ENCODE measurements at places on chromosomes 12 and 14.

- no peak for DNase-seq
These were observed 26.3 kb downstream of the SLC15A4 start for GRCh38 chr12:128797119-128798118.

DNA sequence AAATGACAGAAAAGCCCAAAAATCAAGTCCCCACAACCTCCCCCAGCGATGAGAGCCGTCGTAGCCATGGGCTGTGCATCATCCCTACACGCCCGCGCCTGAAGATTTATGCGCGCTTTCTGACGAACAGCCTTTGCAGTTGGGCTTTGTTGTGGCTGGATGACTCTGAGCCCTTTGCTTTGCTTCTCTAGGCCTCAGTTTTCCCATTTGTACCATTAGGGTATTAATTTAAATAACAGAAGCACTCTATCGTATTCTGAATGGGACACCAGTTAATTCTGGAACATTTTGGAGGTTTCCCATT lies 24.2 kb downstream of the SFSWAP start:
- no peak for DNase-seq

DNA sequence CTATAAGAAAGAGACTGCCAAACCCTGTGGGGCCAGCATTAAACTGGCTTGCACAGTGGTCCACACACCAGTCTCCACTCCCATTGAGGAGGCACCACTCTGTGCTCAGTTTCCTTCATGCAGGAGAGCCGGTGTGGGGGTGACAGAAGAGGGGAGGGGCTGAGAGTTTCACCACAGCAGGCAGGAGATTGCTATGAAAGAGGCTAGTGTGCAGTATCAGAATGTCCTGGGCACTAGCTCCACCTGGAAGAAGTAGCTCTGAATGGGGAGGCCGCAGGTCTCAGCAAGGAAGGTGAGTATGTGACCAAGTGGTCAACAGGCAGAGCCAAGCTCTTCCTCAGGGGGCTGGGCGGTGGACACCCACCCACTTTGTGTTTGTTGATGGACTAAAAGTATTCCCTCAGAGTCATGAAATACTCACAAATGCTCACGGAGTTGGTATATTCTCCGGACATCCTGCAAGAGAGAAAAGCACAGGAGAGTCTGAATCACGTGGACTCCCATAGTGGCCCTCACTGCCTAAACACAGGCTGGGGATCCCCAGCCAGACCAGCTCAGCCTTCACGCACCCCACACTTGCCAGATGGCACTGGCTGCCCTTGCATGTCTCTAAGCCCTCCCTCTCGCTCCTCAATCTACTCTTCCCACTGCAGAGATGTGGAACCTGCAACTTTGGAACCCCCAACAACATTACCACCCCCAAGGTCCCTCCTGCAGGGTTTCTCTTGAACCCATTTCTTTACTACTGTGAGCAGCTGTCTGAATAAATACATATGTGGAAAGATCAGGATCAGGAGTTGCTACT lies 7.8 kb upstream of the KRT72 start:
- DNase-seq = no peak

DNA sequence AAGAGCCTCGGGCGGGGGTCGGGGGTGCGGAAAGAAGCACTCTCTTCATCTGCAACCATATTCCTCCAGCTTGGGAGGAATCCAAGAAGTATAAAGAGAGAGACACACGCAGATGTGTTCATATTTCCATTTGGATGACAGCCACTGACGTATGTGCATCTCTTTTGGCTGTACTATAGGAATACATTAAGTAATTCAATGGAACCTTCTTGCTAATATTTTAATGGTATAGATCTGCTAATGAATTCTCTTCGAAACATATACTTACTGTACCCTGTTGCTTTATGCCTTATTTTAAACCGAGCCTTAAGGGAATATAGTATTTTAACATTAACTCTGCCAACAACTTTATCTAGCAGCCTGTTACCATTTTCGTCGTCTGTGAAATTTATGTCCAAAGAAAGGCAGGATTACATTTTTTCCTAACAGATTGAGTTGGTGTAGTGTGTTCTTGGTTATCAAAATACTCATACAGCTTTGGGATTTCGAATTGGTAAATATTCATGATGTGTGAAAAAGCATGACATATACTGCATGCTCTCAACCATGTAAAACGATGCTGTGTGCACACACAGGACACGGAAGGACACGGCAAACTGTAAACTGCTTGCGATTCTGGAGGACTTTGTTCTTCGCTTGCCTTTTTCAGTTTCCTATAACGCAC lies 84.5 kb downstream of the CCDC88C start:
- DNase-seq = no peak

DNA sequence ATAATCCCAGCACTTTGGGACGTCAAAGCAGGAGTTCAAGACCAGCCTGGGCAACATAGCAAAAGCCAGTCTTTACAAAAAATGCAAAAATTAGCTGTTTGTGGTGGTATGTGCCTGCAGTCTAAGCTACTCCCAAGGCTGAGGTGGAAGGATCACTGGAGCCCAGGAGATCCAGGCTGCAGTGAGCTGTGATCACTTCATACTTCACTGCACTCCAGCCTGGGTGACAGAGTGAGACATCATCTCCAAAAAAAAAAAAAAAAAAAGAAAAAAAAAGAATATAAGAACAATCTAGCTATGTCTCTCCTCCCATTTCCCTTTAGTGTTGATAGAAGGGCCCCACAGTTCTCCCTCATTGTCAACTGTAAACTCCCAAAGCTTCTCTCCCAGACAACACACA lies 3.5 kb upstream of the BCAT1 start:
- no peak for DNase-seq

- no peak for DNase-seq
These were observed 210.4 kb downstream of the EXOC5 start for GRCh38 chr14:57058319-57058718.

- no peak for DNase-seq
These were observed 192.9 kb downstream of the PRKD1 start for GRCh38 chr14:29734732-29735131.

DNA sequence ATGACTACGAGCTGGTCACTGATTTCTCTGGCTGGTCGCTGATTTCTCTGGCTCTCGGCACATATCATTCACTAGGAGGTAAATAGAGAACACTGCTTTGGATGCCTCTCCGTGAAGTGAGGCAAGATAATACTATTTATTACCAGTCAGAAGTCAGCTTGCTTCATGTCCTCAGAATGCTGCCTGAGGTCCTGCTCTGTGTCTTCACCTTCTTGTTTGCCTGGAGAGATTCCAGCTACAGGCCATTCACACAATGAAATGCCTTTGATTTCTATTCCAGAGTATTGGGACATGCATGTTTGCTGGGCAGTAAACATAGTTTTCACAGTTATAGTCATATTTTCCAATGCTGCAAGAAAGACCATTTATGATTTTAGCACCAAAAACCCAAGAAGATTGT lies 106.7 kb downstream of the AEBP2 start:
- no peak for DNase-seq

DNA sequence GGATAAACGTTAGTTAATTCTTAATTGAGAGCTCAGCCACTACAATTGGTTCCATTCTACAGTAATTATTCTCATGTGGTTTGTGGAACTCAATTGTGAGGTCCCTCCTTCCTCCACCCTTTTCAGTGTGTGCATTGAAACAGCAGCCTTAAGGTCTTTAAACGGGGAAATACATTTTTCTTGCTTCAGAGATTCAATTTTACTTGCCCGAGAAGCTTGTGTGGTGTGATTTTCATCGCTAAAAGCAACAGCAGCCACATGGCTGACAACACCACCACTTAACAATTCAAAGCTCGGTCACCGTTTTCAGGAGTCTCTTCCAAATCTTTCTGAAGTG lies 733 bp upstream of the PPFIBP1 start:
- DNase-seq = no peak

- DNase-seq = no peak
These were observed 147.1 kb downstream of the MED13L start for GRCh38 chr12:116130431-116130830.

DNA sequence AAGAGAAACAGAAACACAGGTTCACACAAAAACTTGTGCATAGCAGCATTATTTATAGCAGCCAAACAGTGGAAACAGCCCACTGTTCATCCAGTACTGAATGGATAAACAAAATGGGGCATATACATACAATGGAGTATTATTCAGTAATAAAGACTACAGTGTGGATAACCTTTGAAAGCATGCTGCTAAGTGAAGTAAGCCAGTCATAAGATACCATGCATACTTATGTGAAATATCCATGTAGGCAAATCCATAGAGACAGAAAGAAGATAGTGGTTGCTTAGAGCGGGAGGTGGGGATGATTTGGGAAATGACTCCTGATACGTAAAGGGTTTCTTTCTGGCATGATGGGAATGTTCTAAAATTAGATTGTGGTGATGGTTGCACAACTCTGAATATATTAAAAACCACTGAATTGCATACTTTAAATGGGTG lies 99.4 kb downstream of the CRADD start:
- no peak for DNase-seq

- no peak for DNase-seq
These were observed 81.5 kb downstream of the BHLHE41 start for GRCh38 chr12:26043135-26044006.

DNA sequence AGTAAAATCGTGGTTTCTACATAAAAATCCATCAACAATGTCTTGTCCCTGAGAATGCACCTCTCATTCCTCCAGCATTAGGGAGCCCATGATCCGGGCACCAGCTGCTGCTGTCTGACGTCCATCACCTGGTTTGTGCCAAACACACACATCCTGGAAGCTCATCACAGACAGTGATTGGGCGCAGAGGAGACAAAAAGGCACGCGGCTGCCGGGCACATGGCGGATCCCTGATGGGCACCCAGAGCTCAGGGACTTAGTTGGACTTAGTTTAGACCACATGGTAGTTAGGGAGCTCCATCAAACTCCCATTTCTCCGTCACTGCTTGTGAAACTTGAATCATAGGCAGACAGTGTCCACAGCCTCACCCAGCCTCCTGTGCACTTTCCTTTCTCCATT lies 1059.3 kb downstream of the TMEM121 start:
- DNase-seq = no peak

DNA sequence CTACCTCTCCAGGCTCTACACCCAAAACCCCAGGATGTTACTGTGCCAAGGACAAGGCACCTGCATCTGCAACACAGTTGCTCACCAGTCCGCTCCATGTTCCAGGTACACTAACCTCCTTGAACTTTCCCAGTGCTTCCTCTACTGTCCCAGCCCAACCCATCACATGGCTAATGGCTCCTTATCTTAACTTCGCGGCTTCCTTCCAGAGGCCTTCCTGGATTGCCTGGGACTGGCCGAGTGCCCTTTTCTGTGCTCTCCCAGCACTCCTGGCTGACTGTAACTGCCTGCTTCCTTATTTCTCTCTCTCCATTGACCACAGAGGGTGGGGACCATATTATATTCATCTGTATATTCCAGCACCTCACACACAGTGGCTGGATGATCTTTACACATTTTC lies 20.9 kb downstream of the POMT2 start:
- DNase-seq = no peak

DNA sequence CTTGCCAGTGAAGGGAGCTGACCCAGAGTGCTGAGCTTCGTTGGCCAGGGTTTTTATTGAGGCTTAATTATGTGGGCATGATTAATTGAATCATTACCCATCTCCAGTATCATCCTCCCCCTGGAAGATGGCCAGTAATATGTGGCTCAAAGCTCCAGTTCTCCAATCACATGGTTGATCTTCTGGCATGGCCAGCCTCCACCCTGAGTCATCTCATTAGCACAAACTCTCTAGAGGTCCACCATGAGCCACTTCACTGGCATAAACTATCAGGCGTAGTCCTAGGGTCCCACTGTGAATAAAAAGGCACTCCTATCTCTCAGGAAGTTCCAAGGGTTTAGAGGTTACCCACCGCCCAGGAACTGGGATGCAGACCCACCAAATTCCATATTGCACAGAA lies 135.0 kb downstream of the ANO6 start:
- no peak for DNase-seq

DNA sequence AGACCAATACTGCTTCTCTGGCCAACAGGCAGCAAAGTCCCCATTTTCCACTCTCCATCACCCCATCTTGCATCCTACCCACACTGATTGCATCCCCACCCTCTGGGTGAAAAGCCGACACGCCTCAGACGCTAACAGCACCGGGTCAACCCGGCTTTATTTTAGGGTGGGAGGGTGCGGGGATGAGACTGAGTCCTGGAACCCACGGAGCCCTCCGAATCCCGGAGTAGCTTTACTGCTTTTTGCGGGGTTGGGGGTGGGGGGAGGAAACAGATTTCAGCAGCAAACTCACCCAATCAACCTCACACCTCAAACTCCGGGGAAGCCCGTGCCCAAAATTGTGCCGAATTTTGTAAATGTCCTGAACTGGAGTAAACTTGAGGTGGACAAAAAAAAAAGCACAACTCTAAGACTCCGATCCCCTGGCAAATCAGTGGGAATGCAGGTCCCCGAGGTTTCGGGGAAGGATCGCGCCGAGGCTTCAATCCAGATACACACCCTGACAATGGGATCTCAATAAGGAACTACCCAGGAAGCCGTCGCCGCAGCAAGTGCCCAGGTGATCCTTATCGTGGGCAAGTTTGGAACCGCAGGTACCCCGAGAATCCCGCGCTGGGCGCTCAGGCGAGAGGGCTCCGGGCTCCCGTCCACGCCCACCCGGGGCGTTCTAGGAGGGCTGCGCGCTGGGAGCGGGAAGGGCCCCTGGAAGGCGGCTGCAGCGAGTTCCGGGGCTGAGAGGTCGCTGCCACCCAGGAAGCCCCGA lies 1.1 kb downstream of the GCH1 start:
- no peak for DNase-seq

DNA sequence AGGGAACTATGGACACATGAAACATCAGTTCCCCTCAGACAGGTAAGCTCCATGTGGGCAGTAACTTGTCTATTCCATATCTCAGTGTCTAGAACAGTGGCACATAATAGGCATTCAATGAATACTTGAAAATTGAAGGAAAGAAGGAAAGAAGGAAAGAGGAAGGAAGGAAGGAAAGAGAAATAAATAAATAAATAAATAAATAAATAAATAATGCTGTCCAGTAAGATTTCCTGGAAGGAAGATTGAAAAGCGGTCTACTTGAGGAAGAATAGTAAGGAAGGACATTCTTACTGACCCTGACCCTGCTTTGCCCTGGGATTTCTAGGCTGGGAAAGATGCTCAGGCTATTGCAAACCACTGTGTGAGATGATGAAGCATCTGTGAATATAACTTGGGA lies 91.5 kb downstream of the PTPRR start:
- no peak for DNase-seq

GRCh38 chr14:78103271-78103670 lies 66.9 kb upstream of the NRXN3 start:
- no peak for DNase-seq

Measured in stimulated activated CD4-positive, alpha-beta T cell treated with anti-CD3 and anti-CD28 coated beads, Interleukin-1b, Interleukin-23, amount 100 ng/mL, for 48 hours (primary cell).